ENCODE measurements at places on chromosomes 1 and 21.

DNA sequence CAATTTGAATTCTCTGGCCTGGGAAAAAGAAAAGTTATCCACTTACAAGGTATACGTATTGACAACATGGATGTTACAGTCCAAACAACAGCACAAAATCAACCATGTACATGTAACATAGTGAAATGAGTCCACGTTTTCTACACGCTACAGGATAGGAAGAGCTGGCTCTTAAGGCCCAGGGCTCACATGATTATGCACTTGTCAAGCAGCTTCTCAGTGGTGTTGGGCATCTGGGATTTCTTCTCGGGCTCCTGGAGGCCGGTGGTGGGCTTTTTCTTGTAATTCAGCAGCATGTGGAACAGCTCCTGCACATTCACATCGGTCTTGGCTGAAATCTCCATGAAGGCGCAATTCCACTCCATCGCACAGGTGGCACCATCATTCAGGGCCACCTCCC is 4.0 kb downstream of the DIRAS3 start:
- DNase-seq = no peak

GRCh38 chr1:207454046-207454964 is at the start of gene CR2:
Gene CR2, plus strand, starts transcription at chr1:207454328. Its CDS starts 91 bp downstream, at chr1:207454419.
- no peak for DNase-seq

DNA sequence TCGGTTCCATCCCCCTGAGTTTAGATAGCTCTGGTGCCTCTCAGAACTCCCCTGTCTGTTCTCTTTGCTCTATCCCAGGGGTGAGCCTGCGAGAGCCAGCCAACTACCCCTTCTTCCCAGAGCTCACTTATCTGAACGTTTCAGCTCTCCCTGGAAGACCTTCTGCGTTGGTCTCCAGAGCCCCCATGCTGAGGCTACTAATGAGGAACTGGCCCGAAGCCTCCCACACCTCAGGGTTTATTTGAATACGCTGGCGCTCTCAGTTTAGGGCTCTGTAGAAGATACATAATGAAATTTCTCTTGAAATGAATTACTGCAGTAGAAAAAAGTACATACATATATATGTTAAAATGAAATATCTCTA is 43.5 kb downstream of the TCEANC2 start:
- DNase-seq = no peak

GRCh38 chr21:14080040-14080763 is 130.6 kb downstream of the LIPI start:
- DNase-seq = no peak

DNA sequence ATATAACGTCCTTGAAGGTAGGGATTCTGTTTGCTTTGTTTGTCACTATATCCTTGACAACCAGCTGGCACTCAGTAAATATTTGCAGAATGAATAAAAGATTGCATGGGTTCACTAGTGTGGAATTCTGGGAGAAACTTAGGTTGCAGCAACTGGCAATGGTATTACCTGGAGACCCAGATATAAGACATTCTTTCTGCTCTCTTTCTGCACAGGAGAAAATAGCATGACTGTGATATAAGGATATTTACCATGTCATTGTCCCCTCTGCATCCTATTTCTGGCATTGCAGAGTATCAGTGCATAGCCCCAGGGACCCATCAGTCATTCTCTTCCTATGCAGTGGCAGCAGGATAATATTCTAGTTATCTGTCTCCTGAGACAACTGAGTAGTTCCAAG is 308.9 kb upstream of the LRRC7 start:
- no peak for DNase-seq

DNA sequence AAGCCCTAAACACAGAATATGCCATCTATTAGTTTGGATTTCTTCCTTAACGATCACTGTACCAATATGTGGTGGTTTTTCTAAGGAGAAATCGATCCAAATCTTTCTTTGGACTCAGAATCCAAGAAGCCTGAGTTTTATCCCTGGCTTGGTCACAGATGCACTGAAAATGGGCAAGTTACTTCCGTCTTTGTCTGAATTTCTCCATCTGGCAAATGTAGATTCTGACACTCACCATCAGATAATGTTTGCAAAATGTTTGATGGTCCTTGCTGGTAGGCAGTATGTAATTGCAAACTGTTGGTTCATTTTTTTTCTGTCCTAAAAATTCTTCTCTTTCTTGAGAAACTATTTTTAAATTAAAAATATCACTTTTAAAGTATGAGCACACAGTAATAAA is 115.0 kb downstream of the TSEN15 start:
- DNase-seq = no peak

DNA sequence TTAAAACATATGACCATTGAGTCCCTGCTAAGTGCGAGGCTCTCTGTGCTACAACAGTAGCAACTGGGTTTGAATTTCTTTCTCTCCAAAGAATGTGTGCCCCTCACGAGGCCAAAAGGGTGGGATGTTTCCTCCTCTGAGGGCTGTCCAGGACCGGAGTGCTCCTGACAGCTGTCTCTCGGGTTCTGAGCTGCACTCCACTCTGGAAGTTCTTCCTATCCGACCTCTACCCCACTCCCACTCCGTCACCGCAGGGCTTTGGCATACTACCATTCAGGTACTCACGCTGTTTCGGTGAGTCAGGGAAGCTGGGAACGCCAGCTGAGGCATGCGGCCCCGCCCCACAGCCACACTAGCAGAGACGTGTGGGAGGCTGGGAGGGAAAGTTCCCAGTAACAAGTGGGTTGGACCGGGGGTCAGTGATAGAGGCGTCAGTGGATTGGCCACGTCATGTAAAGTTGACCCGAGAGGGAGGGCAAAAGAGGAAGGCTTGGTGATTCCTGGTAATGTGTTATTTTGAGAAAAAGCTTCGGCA is 705 bp upstream of the SLC50A1 start:
- peak; percentile 87 for DNase-seq

- no peak for DNase-seq
These were observed 70.0 kb upstream of the SELENON start for GRCh38 chr1:25729790-25730644.

GRCh38 chr1:9453779-9454418 is 85.4 kb upstream of the SLC25A33 start:
- DNase-seq = no peak

- DNase-seq = no peak
These were observed 581.6 kb upstream of the ADAMTS5 start for GRCh38 chr21:27548486-27548885.

DNA sequence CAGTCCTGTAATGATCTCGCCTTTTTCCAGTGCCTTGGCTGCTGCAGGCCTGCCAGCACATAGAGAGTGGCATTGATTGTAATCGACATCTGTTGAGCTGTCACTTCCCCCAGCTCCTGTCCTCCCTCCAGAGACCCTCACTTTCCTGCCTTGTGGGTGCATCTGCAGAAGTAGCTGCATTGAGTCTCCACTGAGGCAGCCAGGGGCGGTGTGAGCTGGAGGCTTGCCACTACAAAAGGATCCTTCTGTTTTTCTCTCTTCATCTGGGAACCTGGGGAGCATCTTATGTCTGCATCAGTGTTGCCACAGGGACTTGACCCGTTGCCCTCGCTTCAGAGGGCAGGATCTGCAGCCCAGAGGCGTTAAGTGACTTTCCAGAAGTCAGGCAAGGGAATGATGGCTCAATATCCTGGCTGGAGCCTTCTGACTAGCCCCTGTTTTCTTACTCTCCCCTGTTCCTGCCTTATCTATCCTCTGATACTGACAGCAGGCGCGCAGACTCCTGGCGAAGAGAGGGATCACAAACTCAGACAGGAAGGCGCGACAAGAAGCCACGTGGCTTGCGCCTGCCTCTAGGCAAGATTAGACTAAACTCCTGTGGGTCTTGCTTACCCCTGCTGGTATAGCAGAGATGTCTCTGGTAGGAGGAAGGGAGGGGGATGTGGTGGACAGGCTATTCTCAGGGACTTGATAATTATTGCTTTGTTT is 13.3 kb upstream of the FMOD start:
- no peak for DNase-seq

- no peak for DNase-seq
These were observed 5.6 kb upstream of the ATP1A1 start for GRCh38 chr1:116367256-116367945.

GRCh38 chr1:183635606-183636333 is at the start of gene ARPC5:
Gene ARPC5, minus strand, starts transcription at chr1:183635783. Its CDS starts 124 bp downstream, at chr1:183635659.
- peak; percentile 96 for DNase-seq

DNA sequence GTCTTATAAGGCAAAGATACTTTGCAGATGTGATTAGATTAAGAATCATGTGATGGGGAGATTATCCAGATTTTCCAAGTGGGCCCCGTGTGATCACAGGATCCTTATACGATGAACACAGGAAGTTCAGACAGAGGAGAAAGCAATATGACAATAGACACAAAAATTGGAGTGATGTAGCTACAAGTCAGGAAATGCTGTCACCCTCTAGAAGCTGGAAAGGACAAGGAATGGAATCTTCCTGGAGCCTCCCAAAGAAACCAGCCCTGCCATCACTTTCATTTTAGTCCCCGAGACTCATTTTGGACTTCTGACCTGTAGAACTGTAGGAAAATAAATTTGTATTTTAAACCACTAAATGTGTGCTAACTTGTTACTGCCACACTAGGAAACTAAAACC is 61.9 kb upstream of the C1orf21 start:
- DNase-seq = peak; percentile 33

GRCh38 chr1:201461645-201462441 is 7.1 kb downstream of the PHLDA3 start:
- no peak for DNase-seq

DNA sequence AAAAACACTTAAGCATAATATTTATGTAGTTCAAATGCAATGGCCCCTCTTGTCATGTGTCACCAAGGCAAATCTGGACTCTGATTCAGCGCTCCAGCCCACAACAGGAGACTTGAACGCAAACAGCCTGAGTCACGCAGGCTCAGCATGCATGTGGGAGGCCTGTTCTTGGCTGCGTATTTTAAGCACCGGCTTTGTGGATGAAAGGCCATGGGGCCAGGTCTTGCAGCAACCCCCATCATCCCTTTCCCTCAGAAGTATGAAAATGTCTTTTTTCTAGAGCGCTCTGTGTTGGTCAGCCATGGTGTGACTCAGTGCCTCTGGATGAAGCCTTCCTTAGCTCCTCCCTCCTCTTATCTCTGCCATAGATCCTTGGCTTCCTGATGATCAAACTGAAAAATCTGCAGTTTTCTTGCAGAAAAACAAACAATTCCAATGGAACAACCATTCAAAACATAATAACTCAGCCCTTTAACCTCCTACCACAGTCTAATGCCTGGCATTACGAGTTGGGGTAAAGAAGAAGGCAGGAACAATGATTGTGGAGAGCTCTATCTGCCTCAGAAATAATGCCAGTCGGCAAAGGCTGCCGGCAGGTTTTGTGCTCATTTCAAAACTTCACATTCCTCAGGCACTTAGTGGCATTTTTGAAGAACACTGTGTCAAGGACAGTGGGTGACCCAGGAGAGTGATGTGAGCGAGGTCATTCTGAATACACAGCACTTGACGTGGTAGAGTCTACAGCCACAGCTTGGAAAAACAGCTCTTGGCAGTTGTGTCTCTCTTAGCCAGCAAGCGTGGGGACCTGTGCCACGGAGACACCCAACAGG is 167.5 kb downstream of the CLIC6 start:
- DNase-seq = peak; percentile 24

DNA sequence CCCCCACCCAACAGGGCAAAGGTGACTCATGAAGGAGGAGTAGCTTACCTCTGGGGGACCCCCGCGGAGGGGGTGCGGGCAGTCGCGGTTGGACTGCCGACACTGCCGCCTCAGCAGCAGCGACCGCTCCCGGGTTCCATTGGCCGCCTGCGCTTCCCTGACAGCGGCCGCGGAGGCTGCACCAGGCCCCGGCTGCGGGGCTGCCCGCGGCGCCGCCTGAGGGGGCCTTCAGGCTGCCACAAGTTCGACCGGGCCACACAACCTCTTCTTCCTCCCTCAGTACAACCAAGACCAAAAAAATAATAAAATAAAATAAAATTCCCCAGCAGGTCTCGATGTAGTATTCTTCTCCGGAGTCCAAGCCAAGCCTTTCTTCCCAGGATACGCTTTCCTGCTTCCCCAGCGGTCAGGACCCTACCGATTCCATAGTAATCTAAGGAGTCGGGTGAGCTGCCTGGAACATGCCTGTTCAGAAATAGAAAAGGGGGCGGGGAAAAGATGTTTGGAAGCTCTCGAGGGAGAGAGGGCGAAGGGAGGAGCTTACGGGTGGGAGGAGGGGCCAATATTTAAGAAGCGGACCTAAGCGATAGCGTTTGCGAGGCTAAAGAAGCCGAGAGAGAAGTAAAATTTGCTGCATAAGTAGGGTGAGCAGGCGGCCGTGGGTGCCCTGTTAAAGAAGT is at the start of gene PI4KB:
Gene PI4KB (minus strand): TSS at position 194 of the 680 bp plus-strand sequence. CDS start 10,935 bp downstream, outside the sequence.
- DNase-seq = peak; percentile 99

GRCh38 chr1:151964510-151964909 is 29.1 kb downstream of the S100A10 start:
- DNase-seq = no peak

- peak; percentile 87 for DNase-seq
These were observed 33.7 kb downstream of the MRPL39 start for GRCh38 chr21:25573409-25574206.

GRCh38 chr1:234544087-234544579 is 65.2 kb upstream of the TARBP1 start:
- peak; percentile 87 for DNase-seq

DNA sequence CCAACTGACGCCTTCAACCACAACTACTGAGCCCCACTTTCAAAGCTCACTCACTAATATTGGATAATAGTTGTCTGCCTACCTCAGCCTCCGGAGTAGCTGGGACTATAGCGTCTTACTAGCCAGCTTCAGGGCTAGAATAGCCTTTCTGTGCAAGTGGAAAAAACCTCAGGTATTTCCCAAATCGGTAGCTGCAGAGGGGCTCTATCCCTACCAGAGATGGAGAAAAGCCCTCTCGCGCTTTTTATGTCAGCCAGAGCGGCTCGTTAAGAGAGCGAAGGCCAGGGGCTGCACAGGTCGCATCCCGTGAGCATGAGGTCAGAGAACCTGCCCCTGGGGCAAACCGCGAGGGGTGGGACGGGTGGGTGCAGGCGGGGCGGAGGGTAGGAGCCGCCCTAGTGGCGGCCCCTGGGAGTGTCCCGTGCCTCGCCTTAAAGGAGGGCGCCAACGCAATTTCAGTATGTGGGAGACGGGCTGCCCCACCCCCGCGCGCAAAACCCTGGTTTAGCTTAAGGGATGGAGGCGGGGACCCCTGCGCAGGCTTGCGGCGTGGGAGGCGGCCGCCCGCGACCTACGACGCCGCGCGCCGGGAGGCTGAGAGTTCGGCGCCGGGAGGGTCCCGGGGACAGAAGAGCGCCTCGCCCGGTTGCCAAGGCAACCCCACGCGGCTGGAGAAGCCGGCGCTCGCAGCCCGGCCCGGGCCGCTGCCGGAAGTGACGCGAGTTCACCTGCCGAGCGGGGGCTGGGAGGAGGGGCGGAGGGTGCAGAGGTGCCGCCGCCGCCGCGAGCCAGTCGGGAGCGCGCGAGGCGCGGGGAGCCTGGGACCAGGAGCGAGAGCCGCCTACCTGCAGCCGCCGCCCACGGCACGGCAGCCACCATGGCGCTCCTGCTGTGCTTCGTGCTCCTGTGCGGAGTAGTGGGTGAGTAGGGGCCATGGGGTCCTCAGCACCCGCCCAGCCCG is at the start of gene CXADR:
Gene CXADR (plus strand): TSS at position 791 of the 961 bp plus-strand sequence. CDS start 87 bp downstream, at position 878.
- DNase-seq = no peak

DNA sequence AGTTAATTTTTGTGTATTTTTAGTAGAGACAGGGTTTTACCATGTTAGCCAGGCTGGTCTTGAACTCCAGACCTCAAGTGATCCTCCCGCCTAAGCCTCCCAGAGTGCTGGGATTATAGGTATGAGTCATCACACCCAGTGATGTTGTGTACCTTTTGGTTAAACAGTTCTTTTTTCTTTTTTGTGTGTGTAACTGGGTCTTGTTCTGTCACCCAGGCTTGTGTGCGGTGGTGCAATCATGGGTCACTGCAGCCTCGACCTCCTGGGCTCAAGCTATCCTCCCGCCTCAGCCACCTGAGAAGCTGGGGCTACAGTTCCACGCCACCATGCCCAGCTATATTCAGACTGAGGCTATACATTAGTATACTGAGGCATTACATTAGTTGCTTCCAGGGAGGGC is 37.8 kb downstream of the GABPB2 start:
- DNase-seq = no peak
